Stomach (tissue), 19 donors: ENCODE measurements at places on chromosomes 1 and 21.

DNA sequence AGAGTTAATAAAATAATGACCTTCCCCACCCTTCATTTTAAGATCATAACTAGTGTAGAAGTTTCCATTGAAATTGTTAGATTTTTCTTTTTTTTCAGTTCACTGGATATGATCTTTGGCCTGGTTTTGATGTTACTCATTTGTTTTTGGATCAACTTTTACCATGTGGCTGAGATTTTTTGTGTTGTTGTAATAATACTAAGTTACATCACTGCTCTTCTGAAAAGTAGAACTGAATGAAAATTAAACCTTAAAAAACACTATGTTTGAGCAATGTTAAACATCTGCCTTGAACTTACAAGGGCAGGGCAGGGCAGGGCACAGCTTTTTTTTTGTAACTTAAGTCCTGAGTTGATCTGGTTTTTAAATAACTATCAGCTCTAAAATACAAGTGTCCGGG lies 204.8 kb upstream of the ADAMTS5 start:
- DNase-seq, result peak; percentile 20

DNA sequence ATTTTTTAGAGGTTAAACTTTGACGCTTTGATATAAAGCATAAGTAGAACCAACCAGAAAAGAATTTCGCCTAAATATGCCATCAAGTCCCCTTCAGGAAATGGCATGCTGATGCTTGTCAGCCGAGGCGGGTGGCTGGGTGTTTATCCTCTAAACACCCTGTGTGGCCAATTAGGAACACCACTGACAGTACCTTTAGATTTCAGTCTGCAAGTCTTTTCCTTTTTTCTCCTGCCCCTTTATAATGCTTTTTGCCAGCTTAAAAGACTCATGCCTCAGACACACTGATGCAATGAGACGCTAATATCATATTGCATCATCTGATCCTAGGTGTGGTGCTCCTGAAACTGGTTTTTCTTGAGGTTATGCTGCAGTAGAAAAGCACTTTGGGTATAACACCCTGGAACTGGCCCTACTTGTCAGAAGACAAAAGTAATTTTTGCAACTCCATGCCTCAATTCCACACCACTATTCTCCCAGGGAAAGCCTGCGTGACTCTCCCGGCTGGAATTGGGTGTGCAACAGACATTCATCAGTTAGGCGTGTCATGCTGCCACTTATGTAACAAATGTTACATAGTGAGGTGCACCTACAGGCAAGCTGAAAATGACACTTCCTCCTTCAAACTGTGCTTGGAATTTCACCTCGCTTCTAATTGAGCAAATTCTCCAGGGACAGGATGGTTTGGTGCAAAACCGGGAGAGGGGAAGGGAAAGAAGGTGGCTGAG lies 2.0 kb upstream of the RCC2 start:
- peak; percentile 56 for DNase-seq

- peak; percentile 90 for DNase-seq
These were observed 10.9 kb downstream of the ERRFI1 start for GRCh38 chr1:8015036-8015808.

DNA sequence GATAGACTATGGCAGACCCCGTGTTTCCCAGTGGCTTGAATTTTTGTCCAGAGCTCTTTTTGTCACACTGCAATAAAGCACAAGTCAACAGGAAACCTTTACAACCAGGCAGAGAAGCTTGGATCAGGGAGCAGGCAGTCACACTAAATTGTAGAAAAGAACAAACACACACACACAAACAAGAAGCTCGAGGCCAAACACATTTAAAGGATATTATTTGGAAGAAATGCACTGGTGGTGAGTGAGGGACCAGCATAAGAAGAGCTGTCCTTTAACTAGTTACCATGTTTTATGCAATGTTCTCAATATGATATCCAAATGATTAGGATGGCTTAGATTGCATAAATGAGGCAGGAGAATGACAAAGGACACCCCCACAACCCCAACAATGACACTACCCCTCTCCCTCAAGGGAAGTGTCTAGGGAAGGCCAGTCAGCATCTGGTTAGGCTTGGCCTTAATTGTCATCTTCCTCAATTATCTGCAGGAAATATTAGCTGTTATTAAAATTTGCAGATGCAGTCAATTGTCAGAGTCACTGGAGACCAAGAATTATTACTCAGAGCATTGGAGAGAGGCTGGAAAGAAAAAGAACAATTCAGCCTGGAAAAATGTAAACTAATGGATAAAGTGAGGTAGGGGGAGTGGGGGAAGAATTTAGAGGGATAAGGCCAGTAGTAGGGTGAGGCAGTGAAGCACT lies 35.3 kb downstream of the DDR2 start:
- DNase-seq, result no peak

DNA sequence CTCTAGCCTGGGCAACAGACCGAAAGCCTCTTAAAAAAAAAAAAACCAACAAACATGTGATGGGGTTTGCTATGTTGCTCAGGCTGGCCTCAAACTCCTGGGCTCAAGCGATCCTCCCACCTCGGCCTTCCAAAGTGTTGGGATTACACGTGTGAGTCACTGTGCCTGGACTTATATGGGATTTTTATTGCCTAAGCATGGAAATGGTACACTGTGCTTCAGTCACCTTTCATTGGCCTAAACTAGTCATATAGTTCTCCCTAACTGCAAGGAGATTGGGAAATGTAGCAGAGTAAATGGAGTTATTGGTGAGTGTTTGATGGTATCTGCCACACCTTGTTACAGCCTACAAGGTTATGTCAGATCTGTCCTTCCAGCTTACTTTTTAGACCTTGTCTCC lies 17.2 kb upstream of the MEF2D start:
- DNase-seq, result no peak

- no peak for DNase-seq
These were observed 104.0 kb upstream of the ZNF678 start for GRCh38 chr1:227459326-227459841.

DNA sequence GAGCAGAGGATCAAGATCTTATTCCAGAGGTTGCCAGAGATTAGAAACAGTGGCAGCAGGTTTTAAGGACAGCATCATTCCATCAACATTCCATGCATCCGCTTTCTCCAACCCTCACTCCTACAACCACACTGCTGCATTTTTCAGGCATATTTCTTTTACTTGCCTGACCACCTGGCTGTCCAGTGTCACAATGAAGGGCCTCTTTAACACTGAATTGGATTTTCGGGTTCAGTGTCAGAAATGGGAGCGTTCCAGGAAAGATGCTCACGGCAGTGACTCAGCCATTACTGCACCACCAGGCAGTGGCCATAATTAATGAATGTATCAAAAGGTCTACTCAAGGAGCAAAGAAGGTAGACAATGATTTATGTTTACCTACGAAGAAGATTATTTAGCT lies 200.4 kb upstream of the ESRRG start:
- DNase-seq, result no peak
